AG04449 (cell line): ENCODE measurements at places on chromosomes 5 and 9.

DNA sequence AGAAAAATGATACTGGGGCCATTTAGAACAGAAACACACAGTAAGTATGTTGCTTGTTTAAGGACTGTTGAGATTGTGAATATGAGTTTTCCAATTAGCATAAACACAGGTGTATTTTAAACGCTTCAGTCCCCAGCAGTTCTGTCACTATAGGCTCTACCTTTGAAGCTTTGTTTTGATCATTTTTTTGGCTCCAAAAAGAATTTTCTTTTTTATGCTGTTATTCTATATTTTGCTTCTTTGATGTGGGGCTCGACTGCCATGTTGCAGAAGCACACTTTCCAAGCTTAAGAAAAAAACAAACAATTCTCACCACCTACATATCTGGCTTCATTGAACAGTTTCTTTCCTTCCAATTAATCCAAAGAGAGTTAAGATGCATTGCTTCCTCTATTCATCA, 131.0 kb upstream of the DMAC1 start:
- no peak for DNase-seq

GRCh38 chr9:92709240-92709639, 39.3 kb upstream of the IPPK start:
- no peak for DNase-seq

DNA sequence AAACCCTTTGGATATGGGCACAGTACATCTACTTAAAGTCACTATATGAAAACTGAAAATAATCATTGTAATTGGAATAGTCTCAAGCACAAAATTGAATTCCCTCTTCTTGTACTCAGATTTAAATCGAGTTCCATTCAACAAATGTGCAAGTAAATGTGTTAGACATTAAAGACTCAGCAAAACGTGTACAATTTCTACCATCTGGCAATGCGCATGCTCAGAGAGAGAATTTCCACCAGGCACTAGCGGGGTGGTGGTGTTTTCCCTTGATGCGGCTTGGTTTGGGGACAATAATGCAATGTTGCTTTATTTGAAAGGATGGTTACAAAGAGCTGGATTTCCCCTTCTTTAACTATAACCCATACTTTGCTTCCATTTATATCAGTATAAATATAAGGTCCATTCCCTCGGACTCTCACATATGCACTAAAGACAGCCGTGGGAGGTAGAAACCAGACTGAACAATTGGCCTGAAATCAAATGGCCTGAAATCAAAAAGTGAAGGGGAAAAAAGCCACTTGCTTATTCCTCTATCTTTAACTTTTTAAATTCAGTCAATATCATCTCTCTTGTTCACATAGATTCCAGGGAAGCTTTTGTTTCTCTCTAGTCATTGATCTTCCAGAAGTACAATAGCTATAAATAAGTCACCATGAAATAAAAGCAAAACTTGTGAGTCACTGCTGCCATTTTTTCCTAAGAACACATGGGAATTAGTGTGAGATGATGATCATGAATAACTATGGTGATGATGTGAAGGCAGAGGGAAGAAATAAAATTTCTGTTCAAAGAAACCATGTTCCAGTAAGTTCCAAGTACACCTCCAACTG, 59.2 kb downstream of the ADAMTS12 start:
- DNase-seq, result no peak

GRCh38 chr9:85263288-85263687, 478.5 kb downstream of the AGTPBP1 start:
- no peak for DNase-seq
